ENCODE measurements at places on chromosomes 11 and 22. TPM values are rescaled to one million over a fixed set of nuclear protein-coding genes. Genes with fewer than 3 reads are reported as not detected.

The FIBIN gene
- not detected for total RNA-seq

GRCh38 chr11:116729501-116730240 is 43.1 kb downstream of the BUD13 start:
- H3K36me3 ChIP-seq, result no peaks in the 10 kb centered on the region
- H3K4me1 ChIP-seq, result peaks cover 11% of the 10 kb centered on the region
- H3K4me3 ChIP-seq, result no peak overlapping the region
- no peaks in the 10 kb centered on the region for H3K27me3 ChIP-seq
- DNase-seq, result no peak

DNA sequence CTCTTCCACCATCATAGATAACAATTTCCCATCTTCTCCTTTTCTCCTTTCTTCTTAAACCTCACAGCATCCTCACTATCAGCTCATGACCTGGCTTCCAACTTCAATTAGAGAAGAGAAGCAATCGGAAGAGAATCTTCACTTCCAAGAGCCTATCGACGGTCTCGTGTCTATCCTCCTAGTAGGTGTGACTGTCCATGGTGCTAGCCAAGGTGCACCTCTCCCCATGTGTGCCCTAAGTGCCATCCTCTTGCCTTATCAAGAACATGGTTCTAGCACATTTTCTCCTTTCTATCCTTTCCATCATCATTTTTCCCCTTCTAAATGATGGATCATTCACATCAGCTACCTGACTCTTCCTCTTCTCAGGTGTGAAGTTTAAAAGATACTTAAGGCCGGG is 5.1 kb upstream of the CUL5 start:
- H3K4me1 ChIP-seq, result no peaks in the 10 kb centered on the region
- no peak overlapping the region for H3K27ac ChIP-seq
- no peaks in the 10 kb centered on the region for H3K36me3 ChIP-seq
- no peak overlapping the region for H3K4me3 ChIP-seq

The VWCE gene
- total RNA-seq, result 6.8 TPM

GRCh38 chr11:69867076-69868005 is 48.1 kb upstream of the FGF3 start:
- H3K27me3 ChIP-seq, result peaks cover 19% of the 10 kb centered on the region
- H3K36me3 ChIP-seq, result no peaks in the 10 kb centered on the region
- no peak overlapping the region for H3K27ac ChIP-seq

- no peak overlapping the region for H3K27ac ChIP-seq
- H3K4me3 ChIP-seq, result no peak overlapping the region
- H3K36me3 ChIP-seq, result no peaks in the 10 kb centered on the region
- H3K27me3 ChIP-seq, result peaks cover 27% of the 10 kb centered on the region
- no peak for DNase-seq
These were observed 120.2 kb downstream of the TRIM29 start for GRCh38 chr11:120017582-120018150.

The STIM1 gene
- 62.6 TPM for total RNA-seq

- no peak overlapping the region for H3K4me3 ChIP-seq
- no peak for DNase-seq
- H3K27ac ChIP-seq, result no peak overlapping the region
- no peaks in the 10 kb centered on the region for H3K4me1 ChIP-seq
These were observed 34.0 kb upstream of the TRPC6 start for GRCh38 chr11:101617735-101618332.

- H3K4me3 ChIP-seq, result no peak overlapping the region
- no peak for DNase-seq
- no peaks in the 10 kb centered on the region for H3K36me3 ChIP-seq
- H3K4me1 ChIP-seq, result no peaks in the 10 kb centered on the region
These were observed 345.0 kb upstream of the CCDC179 start for GRCh38 chr11:23205156-23205871.

DNA sequence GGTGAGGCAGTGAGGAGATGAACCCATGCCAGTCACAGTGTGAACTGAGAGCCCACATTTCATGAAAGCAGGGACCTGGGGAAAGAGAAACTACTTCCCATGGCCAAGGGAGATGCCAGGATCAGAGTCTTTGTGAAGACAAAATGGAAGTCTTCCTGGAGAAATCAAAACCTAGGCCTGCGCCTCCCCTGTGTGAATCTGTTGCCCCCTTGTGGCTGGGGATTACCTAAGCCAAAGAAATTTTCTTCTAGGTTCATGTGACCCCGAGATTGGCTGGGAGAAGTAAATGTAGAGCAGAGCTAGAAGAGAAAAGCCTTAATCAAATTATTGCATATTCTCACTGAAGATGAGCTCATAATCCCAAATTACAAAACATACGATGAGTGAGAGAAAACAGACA is 1075.3 kb downstream of the TBC1D22A start:
- no peaks in the 10 kb centered on the region for H3K4me1 ChIP-seq
- H3K4me3 ChIP-seq, result no peak overlapping the region
- DNase-seq, result peak; percentile 43
- peaks cover 10% of the 10 kb centered on the region for H3K27me3 ChIP-seq
- no peak overlapping the region for H3K27ac ChIP-seq

GRCh38 chr22:26019596-26019995 is 149.7 kb upstream of the SEZ6L start:
- H3K4me3 ChIP-seq, result no peak overlapping the region
- peaks cover 7% of the 10 kb centered on the region for H3K27me3 ChIP-seq
- H3K27ac ChIP-seq, result no peak overlapping the region
- no peaks in the 10 kb centered on the region for H3K4me1 ChIP-seq
- no peaks in the 10 kb centered on the region for H3K36me3 ChIP-seq

DNA sequence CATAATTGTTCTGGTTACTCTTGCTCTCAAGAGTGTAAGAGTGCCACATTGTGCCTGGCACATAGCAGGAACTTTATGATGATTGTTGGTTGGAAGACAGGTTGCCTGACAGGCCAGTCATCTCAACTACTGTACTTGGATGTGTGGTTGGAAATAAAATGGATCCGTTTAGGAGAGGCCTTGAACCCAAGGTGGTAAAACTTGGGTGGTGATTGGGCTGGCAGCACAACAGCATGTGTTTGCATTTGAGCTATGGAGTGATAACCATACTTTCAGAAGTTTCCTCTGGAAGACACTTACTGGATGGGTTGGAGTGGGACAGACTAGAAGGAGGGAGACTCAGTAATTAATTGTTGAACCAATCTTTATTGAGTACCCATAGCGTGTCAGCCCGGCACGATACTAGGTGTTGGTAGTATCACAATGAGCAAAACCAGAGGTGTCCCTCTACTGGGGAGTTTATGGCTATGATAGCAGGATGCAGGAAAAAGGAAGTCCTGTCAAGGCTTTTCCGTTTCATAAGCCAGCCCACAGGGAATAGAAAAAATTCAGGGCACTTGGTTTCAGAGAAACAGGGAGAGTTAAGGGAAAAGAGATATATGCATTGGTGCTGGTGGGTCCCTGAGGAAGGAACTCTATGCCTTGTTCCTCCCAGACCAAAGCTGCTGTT is 3.1 kb upstream of the TMEM109 start:
- H3K27ac ChIP-seq, result no peak overlapping the region
- no peak for DNase-seq
- no peak overlapping the region for H3K4me3 ChIP-seq
- H3K27me3 ChIP-seq, result no peaks in the 10 kb centered on the region
- peaks cover 46% of the 10 kb centered on the region for H3K4me1 ChIP-seq
- peaks cover 4% of the 10 kb centered on the region for H3K36me3 ChIP-seq

- no peaks in the 10 kb centered on the region for H3K4me1 ChIP-seq
- no peak overlapping the region for H3K4me3 ChIP-seq
- DNase-seq, result no peak
- H3K27ac ChIP-seq, result no peak overlapping the region
- no peaks in the 10 kb centered on the region for H3K27me3 ChIP-seq
These were observed 31.4 kb downstream of the TECTA start for GRCh38 chr11:121132211-121132976.

The GAB4 gene
- total RNA-seq, result not detected

DNA sequence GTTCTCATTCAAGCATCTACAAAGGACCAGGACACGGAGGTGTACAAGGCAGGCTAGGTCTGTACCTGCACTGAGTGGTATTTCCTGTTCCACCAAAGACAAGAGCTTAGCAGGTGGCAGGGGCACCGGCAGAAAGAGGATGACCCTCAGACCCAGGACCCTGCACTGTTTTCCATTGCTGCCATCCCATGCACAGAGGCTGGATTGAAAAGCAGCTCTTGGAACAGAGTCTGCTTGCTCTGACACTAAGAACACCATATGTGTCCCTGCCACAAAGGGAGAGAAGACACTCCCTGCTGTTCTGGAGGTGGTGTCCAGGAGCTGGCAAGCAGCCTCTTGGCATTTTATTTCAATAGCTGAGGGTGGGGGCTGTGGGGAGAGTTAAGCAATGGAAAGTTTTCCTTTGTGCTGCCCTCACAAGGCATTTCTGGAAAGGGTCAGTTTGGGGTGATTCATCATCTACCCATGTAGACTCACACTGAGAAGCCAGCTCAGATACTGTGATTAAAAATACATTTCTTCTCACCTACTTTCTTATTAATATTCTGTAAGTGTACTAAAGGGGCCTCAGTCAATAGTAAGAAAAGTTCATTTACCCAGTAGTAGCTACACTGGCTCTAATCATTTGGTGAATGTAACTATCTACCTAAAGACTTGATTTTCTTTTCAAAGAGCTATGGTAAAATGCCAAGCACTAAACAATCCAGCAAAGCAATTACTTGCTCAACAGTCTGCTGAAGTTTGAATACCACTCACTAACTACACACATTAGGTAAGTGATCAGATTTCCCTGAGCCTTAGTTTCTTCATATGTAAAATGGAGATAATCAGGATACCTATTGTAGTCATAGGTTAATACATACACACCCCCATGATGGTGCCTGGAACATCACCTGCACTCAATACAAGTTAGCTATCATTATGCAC is 55.2 kb downstream of the SLC1A2 start:
- DNase-seq, result no peak
- no peak overlapping the region for H3K27ac ChIP-seq
- H3K4me3 ChIP-seq, result no peak overlapping the region

- no peaks in the 10 kb centered on the region for H3K27me3 ChIP-seq
- H3K27ac ChIP-seq, result peak overlapping the region; percentile 13
- DNase-seq, result peak; percentile 49
- H3K4me1 ChIP-seq, result peaks cover 29% of the 10 kb centered on the region
- no peak overlapping the region for H3K4me3 ChIP-seq
These were observed 5.0 kb downstream of the CRELD2 start for GRCh38 chr22:49923445-49923844.

The TUB gene
- 0.48 TPM for total RNA-seq

DNA sequence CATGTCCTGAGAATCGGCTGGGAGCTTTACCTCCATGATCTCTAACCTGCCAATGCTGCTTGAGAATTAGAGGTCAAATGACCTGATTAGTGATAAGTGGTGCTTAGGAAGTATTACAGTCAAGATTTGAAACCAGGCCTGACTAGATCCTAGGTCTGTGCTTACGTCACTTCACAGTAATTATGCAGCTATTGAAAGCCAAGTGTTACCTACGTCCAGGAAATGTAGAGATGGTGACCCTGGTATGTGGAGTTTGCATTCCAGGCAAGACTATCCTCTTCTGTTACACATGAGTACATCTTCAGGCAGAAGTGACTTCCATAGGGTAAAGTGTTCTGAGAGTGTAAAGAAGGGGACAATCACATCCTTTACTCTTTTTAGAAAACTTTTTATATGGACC is 530.4 kb upstream of the TENM4 start:
- no peaks in the 10 kb centered on the region for H3K27me3 ChIP-seq
- DNase-seq, result no peak
- no peak overlapping the region for H3K4me3 ChIP-seq
- no peaks in the 10 kb centered on the region for H3K36me3 ChIP-seq

DNA sequence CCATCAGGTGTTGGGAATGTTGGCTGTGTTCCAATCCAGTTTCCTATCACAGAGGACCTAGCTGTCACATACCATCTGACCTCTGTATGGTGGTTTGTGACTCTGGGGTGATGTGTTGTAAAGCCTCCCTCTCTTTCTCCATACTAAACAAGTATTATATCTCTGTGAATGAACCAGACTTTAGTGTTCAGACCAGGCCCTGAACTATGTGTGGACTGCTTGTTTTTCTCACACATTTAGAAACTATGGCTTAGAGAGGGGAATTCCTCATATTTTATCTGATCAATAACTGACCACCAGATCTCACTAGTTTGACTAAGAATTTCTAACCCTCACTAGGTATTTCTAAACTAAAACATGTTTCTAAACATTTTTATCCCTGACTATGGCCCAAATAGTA is 17.5 kb downstream of the NCR3LG1 start:
- no peaks in the 10 kb centered on the region for H3K4me1 ChIP-seq
- no peak overlapping the region for H3K4me3 ChIP-seq
- H3K36me3 ChIP-seq, result peaks cover 56% of the 10 kb centered on the region
- no peaks in the 10 kb centered on the region for H3K27me3 ChIP-seq
- no peak overlapping the region for H3K27ac ChIP-seq

The FAM181B gene
- total RNA-seq, result not detected

The VPREB3 gene
- total RNA-seq, result not detected

GRCh38 chr22:45879552-45879949 is 97.4 kb downstream of the WNT7B start:
- no peak for DNase-seq
- no peak overlapping the region for H3K4me3 ChIP-seq
- H3K36me3 ChIP-seq, result no peaks in the 10 kb centered on the region
- no peak overlapping the region for H3K27ac ChIP-seq

- no peaks in the 10 kb centered on the region for H3K27me3 ChIP-seq
- H3K27ac ChIP-seq, result no peak overlapping the region
- no peak for DNase-seq
These were observed 2.0 kb downstream of the IFT27 start for GRCh38 chr22:36773935-36774334.

The NNMT gene
- not detected for total RNA-seq

DNA sequence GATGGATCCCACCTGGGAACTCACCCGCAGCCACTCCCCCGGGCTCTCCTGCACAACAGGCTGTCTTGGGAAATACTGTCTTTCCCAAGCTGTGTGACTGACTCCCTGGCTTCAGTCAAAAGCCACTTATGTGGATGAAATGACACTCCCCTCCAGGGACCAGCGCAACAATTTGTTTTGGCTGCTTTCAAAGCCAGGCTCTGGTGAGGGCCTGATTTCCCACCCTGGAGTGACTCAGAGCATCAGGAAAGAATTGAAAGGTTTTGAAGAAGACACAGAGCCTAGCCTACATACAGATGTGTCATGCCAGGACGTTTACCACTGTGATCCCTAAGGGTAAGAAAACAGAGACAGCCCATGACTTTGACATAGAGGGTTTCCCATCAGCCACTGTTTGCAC is 550.5 kb downstream of the MIAT start:
- H3K36me3 ChIP-seq, result no peaks in the 10 kb centered on the region
- DNase-seq, result no peak
- peaks cover 20% of the 10 kb centered on the region for H3K27me3 ChIP-seq
- no peaks in the 10 kb centered on the region for H3K4me1 ChIP-seq
- no peak overlapping the region for H3K4me3 ChIP-seq

- peaks cover 7% of the 10 kb centered on the region for H3K27me3 ChIP-seq
- no peak overlapping the region for H3K4me3 ChIP-seq
- no peak for DNase-seq
- no peaks in the 10 kb centered on the region for H3K4me1 ChIP-seq
These were observed 25.1 kb upstream of the LDLRAD3 start for GRCh38 chr11:35918716-35919115.

The ROM1 gene
- total RNA-seq, result 1.5 TPM

- H3K27ac ChIP-seq, result no peak overlapping the region
- peaks cover 6% of the 10 kb centered on the region for H3K36me3 ChIP-seq
- no peak for DNase-seq
These were observed 43.4 kb downstream of the PAX6 start for GRCh38 chr11:31767685-31768084.

GRCh38 chr11:10305964-10306918 is 1.4 kb downstream of the ADM start:
- H3K27me3 ChIP-seq, result peaks cover 44% of the 10 kb centered on the region
- H3K27ac ChIP-seq, result peak overlapping the region; percentile 58
- peaks cover 16% of the 10 kb centered on the region for H3K36me3 ChIP-seq
- peak; percentile 55 for DNase-seq

All from activated CD4-positive, alpha-beta T cell treated with anti-CD3 and anti-CD28 coated beads for 36 hours (primary cell).